ENCODE measurements at places on chromosomes 5 and 9.

GRCh38 chr5:9739135-9739534 lies 109.0 kb upstream of the TAS2R1 start:
- DNase-seq = no peak

DNA sequence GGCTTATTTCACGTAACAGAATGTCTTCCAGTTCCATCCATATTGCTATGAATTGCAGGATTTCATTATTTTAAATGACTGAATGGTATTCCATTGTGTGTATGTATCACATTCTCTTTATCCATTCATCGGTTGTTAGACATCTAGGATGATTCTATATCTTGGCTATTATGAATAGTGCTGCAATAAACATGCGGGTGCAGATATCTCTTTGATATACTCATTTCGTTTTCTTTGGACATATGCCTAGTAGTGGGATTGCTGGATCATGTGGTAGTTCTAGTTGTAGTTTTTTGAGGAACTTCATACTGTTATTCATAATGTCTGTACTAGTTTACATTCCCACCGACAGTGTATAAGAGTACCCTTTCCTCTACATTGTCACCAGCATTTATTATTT lies 460.5 kb downstream of the MAN2A1 start:
- no peak for DNase-seq

DNA sequence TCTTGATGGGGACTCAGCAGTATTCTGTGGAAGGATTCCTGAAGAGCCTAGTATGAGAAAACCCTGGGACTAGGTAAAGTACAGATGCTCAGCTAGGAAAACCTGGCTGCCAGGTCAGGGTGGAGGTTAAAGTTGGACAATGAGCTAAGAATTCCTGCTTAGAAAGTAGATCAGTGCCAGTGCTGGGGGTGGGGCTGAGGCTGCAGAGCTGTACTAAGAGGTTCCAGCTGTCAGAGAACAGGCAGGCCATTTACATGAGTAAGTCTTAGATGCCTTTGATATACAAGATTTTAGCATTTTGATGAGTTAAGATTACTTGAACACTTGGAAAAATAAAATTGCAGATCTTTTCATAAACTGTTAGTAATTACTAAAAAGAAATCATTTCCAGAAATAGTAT lies 332.3 kb upstream of the NUDT12 start:
- DNase-seq = no peak

DNA sequence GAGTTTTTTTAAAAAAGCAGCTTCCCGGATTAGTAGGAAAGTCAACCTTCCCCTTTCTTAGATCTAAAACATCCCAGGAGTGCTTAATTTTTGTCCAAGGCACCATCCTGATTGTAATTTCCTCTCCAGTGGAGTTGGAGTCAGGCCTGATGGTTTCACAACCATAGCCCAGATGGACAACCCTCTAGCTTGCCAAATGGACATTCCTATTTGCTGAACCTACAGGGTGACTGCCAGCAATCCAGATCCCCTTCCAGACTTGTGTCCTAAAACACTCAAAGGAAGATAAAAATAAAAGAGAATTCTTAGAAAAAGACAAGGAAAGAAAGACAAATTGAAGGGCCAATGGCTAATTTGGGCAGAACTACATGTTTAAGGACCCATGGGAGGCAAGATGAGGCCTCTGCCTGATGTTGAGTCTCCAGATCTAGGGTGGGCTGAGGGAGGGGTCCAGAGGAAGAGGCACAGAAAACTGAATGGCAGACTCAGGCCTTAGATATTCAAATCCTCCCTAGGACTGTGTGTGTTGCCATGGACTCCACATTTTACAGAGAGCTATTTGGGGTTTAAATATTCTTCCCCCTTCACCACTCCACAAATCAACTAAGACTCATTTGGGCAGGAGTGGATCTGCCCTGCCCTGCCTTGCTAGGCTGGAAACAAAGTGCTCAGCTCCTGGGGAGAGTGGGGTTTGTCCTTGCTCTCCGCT lies 38.5 kb upstream of the SLC44A1 start:
- no peak for DNase-seq

DNA sequence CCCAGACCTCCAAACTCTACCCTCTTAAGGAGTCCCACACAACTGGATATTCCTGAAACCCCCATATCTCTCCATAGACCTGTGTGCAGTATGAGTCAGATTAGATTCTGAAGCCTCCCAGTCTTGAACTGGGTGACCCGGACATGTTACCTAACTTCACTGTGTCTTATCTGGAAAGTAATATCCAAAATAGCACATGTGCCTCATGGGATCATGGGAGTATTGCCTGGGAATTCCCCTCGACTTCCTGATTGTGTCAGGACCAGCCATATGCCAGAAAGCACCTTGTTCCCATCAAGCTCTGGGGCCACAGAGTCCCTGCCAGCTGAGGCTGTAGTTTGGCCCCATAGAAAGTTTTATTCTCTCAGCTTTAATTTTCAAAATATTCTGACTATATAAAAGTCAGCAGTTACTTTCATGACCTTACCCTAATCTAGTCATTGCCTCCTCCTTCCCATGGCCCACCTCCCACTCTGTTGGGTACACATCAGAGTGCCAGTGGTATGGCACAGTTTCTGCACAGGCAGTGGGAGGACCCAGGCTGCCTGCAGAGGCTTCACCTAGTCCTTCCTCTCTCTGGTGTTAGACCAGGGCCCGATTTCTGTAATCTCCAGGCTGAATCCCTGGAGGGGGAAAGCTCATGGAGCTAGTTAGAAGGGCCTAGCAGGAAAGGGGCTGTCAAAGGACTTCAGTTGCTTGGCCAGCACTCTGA lies 19.5 kb upstream of the B4GALT1 start:
- no peak for DNase-seq

DNA sequence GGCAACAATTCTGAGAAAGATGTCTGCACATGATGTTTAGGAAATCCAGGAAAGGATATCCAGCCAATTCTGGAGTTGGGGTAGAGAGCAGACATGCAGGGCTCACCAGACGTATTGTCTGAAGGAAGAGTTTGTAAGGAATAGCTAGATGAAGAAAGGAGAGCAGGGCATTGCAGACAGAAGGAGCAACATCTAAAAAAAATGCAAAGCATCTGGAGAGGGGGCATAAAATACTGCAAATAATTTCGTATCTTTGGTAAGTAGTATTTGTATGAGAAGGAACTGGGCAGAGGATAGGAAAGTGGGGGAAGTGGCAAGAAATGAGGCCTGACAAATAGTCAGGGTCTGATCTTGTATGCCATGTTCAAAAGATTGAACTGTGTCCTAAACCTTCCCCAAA lies 74.8 kb downstream of the MACIR start:
- no peak for DNase-seq

GRCh38 chr5:145540375-145540774 lies 294.8 kb downstream of the PRELID2 start:
- no peak for DNase-seq

- DNase-seq = no peak
These were observed 36.6 kb downstream of the DMRT3 start for GRCh38 chr9:1013021-1013420.

Measured in stimulated activated naive CD8-positive, alpha-beta T cell treated with anti-CD3 and anti-CD28 coated beads, Interleukin-15, amount 100 ng/mL, for 72 hours (primary cell).